ENCODE measurements at places on chromosomes 13 and 19.

DNA sequence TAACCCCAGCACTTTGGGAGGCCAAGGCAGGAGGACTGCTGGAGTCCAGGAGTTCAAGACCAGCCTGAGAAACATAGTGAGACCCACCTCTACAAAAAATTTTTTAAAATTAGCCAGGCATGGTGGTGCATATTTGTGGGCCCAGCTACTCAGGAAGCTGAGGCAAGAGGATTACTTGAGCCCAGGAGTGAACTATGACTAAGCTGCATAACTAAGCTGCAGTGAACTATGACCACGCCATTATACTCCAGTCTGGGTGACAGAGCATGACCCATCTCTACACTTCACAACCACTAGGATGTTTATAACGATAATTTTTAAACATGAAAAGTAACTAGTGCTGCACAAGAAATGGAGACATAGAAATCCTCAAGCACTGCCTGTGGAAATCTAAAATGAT lies 352.7 kb upstream of the SGCG start:
- no peak for DNase-seq

- DNase-seq, result no peak
Measured at GRCh38 chr19:28898249-28898648, 314.7 kb downstream of the UQCRFS1 start.

DNA sequence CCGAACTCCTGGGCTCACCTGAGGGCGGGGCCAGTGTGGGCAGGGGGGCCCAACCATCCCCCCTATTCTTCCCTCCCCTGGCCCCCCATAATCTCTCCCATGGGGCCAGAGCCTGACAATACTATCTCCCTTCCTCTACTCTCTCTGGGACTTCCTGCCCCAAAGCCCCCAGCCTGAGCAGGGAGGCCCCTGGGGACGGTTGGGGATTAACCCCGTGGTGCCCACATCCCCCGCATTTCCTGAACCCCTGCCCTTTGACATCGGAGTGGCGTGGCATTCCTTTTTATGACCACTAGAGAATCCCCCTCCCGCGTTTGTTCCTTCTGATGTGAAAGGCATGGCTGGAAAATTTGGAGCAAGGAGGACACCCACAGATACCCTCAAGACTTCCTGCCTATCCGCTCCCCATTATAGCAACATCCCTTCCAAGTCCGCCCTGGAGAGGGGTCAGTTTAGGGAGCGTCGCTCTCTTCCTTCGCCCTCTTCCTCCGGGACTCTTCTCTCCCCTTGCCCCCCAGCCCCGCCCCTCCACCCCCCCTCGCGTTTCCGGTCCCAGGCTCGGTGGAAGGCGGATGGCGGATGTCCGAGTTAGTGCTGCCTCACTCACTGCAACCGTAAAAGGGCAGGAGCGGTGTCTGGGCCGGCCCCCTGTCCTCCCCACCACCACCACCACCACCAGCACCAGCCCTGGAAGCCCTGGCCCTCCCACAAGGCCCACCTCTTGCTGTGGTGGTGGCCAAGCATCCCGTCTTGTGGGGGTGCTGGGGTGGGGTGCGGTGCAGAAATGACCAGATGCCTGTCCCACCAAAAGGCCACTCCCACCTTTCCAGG lies 1.8 kb downstream of the VASP start:
- DNase-seq, result peak; percentile 71

DNA sequence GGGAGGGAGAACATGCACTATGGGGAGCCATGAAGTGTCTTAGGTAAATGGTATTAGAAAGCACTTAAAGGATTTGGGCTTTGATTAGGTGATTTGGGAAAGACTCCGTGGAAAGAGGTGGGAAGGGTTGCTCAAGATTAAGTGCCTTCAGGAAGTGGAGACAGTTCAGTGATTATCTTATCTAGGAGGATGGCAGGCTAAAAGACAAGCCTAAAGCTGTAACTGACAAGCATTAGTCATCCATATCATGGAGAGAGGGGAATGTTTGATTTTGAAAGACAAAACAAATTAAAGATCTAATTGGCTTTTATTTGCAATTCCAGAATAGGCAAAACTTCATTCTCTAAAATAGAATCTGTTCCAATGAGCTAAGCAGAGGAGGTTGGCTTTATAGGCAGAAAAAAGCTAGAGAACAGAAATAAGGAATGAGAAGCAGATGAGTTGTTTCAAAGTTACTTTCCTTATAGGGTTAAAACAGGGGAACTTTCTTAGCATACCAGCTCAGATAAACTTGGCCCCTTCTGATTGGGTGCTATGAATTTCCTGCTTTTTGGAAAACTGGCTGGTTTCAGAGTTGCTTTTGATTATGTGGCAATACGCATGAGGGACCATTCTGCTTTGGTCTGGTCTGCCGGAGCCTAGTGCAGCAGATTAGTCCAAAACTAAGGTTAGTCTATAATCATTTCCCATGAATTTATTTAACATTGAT lies 1.8 kb upstream of the DIAPH3 start:
- DNase-seq, result no peak

GRCh38 chr13:45852494-45852893 lies 941 bp upstream of the SIAH3 start:
- no peak for DNase-seq

- DNase-seq, result no peak
Measured at GRCh38 chr19:13252569-13253335, 102.5 kb downstream of the IER2 start.

DNA sequence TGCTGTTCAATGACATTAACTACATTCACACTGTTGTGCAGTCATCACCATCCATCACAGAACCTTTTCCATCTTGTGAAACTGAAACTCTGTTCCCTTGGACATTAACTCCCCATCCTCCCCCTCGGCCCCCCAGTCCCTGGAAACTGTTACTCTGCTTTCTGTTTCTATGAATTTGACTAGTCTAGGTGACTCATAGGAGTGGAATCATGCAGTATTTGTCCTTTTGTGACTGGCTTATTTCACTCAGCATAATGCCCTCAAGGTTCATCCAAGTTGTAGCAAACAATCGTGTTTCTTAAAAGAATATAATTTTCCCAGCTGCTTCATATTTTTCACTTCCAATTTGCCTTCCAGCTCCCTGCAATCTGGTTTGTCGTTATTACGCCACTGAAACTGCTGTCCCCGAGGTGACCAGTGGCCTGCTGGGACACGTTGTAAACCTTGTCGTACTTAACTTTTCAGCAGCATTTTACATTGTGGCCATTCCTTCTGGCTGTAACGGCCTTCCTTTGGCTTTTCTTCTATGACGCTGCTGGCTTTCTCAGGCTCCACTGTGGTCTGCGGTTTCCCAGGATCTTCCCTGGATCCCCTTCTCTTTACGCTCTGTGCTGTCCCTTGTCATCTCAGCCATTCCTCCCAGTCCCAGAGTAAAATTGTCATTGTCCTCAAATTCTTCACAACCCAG lies 74.0 kb downstream of the DHRS12 start:
- DNase-seq, result peak; percentile 26

DNA sequence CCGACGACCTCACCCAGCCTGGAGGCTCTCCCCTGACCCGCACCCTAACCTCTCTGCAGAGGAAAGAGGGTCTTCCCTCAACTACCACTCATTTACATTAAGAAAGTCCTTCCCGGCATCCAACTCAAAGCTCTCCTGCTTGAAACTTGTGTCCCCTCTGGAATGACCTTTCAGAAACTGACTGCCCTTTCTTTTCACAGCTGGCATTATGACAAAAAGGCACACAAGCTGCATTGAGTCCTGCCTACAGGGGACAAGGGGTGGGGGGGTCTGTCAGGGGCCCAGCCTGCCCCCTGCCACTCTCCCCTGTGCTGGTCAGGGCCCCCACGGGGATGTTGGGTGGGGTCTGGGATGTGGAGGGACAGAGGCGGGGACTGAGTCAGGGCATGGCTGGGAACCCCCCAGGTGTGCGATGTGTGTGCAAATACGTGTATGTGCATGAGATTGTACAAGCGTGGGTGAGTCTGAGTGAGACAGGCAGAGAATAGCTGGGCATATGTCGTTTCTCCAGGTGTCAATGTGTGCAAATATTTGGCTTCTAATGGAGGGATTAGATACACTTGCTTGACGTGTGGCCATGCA lies 2.0 kb downstream of the COL5A3 start:
- DNase-seq, result no peak

GRCh38 chr13:34357435-34358232 lies 539.7 kb downstream of the RFC3 start:
- no peak for DNase-seq

DNA sequence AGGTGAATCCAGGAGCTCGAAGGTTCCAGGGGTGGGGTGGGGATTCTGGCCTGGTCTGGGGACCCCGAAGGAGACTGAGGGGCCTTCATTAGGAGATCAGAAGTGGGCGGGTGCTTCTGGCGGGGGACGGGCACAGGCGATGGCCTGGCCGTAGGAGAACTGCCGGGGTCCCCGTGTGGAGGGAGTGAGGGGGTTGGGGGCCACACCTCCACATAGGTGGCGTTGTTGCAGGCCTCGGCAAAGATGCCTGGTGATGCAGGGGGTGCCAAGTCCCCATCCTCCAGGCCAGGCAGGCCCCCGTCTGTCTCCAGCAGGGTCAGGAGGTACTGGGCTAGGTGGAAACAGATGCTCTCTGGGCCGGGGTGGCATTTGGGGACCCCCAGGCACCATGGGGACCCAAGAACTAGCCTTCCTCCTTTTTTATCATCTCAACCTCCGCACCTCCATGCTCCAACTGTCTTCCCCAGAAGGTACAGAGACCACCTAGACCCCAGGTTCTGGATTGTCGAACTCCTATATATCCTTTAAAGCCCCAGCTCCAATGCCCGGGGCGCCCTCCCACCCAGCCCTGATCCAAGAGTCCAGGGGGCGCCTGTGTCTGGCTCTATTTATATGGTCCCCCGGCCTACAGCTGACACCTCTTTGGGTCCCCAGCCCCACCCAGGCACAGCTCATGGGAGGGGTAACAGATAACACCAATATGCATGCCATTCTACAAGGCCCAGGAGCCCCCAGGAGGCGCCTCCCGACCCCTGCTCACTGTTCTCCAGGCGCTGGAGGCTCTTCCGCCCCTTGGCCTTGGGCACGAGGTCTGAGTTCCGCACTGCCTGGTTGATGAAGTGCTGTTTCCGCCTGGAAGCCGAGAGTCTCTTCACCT lies 8.2 kb downstream of the RNU6-9 start:
- no peak for DNase-seq

DNA sequence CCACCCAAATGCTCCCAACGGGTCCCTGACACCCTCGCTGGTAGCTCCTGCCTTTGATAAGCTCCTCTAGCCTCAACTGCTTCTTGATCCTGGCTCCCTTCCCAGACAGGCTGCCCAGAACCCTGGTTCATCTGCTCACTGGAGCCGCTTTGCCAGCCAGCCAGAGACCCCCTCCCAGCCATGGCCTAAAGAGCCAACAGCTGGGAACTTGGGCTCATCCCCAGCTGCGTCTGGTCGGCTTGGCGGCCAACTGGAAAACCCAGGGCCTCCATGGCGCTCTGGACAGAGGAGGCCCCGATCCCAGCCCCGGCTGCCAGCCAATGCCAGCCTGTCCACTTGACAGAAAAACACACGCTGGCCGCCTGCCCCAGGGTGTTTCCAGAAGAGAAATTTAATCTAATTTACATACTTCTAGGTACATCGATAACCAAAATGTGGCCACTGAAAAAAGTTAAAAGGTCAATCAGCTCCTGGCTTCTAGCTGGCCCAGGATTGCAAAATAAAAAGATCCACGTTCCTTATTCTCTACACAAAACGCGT lies 3.0 kb upstream of the AKAP8L start:
- DNase-seq, result no peak

DNA sequence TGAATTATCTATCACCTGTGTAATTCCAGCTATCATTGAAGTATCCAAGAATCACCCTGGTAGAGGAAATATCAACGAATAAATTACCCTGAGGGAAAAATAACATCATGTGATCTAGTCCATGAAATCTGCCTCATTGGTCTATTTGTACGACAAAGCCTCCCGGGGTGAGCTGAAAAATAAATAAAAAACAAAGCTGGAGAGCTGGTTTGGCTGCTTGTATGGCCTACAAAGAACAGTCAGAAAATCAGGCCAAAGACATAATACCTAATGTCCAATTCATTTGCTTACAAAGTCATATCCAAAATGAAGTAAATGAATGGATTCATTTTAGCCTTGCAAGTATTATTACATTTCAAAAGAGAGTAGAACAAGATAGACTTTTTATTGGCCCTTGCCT lies 449.9 kb downstream of the KLF12 start:
- no peak for DNase-seq

DNA sequence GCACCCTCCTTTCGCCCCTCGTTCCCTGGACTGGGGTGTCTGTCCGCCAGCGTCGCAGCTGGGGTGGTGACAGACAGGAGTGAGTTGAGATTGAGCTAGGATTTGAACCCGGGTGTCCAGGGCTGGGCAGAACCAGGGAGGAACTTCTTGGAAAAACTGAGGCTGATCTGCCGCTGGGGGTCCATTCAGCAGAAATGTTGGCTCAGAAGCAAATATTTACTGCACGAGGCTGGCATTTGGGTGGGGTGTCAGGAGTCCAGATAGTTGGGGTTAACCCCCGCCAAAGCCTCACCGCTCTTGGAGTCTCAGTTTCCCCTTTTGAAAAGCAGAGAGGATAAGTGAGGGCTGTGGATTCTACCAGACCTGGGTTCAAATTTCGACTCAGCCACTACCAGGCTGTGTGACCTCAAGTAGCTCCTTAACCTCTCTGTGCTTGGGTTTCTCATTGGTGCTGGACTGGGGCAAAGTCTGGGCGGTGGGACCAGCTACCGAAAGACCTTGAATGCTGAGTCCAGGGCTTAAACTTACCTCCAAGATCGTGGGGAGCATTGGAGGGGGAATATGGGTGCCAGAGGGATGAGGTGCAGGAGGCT lies 20.9 kb downstream of the MAST3 start:
- DNase-seq, result no peak

DNA sequence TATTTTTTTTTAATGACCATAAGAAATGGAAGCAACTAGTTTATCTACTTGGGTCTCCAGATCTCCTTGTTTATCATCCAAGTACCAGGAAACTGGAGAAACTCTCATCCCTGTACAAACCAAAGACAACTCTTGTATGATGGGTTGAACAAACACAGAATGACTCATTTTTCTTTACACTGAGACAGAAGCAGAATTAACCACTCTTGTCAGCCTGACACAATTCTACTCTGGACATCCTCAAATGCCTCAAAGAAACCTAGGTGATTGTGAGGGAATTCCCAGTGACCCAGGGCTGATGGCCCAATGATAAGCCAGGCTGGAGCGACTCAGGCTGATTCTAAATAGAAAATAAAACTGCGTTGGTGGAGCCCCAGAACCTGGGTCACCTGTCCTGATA lies 151.5 kb downstream of the ZNF737 start:
- no peak for DNase-seq

DNA sequence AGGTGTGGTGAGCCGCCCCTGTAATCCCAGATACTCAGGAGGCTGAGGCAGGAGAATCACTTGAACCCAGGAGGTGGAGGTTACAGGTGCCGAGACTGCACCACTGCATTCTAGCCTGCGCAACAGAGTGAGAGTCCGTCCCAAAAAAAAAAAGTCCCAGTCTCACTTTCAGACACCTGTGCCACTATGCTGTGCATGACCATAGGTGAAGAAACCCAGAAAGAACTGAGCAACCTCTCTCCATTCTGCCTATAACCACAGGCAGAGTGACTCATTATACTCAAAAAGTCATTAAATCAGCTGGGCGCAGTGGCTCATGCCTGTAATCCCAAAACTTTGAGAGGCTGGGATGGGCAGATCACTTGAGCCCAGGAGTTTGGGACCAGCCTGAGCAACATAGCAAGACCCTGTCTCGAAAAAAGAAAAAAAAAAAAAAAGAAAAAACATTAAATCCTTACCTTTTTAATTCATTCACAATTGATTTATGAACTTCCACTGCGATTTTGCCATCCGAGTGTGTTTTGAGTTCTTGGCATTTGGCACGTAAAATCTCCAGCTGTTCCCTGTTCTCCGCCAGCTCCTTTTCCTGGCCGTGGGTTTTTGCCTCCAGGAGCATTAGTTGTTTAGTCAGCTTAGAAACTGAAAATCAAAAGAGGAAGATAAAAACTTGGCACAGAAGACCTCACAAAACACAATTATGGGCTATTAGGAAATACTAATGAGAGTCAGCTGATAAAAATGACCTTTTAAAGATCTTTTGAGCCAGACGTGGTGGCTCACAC lies 45.5 kb upstream of the SLC7A9 start:
- no peak for DNase-seq
